ENCODE measurements at places on chromosomes 7 and 10. TPM values are rescaled to one million over a fixed set of nuclear protein-coding genes. Genes with fewer than 3 reads are reported as not detected.

- peaks cover 11% of the 10 kb centered on the region for H3K4me1 ChIP-seq
- H3K27ac ChIP-seq: no peak overlapping the region
- H3K4me3 ChIP-seq: no peak overlapping the region
- no peak for DNase-seq
- H3K36me3 ChIP-seq: no peaks in the 10 kb centered on the region
- H3K27me3 ChIP-seq: no peaks in the 10 kb centered on the region
Observed at GRCh38 chr10:43843321-43844101, 194.8 kb upstream of the ZNF32 start.

GRCh38 chr10:71981015-71981875 is 17.1 kb downstream of the CHST3 start:
- no peaks in the 10 kb centered on the region for H3K36me3 ChIP-seq
- peaks cover 21% of the 10 kb centered on the region for H3K4me1 ChIP-seq
- no peak overlapping the region for H3K4me3 ChIP-seq
- no peaks in the 10 kb centered on the region for H3K27me3 ChIP-seq

DNA sequence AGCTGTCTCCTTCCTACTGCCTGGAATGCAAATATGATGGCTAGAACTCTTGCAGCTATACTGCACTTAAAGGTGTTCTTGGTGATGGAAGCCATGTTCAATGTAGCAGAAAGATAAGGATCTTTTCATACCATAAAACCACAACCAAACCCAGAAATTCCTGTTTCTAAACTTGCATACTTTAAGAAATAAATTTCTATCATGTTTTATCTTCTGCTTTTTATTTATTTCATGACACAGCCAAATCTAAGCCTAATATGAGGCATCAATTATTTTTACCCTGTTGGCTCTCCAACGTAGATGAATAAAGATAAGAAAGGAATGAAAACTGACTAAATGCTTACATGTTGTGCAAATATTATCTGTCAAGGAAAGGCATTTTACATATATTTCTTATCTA is 224.1 kb downstream of the DOCK4 start:
- DNase-seq: no peak
- H3K4me3 ChIP-seq: no peak overlapping the region
- no peaks in the 10 kb centered on the region for H3K27me3 ChIP-seq
- H3K36me3 ChIP-seq: no peaks in the 10 kb centered on the region
- H3K4me1 ChIP-seq: no peaks in the 10 kb centered on the region

GRCh38 chr10:91238191-91238590 is 17.7 kb downstream of the PCGF5 start:
- H3K27me3 ChIP-seq: no peaks in the 10 kb centered on the region
- H3K36me3 ChIP-seq: peaks cover 2% of the 10 kb centered on the region
- peaks cover 6% of the 10 kb centered on the region for H3K4me1 ChIP-seq
- peak overlapping the region; percentile 87 for H3K27ac ChIP-seq
- DNase-seq: no peak

- no peak overlapping the region for H3K27ac ChIP-seq
- H3K27me3 ChIP-seq: no peaks in the 10 kb centered on the region
- no peak for DNase-seq
Observed at GRCh38 chr7:43876241-43876640, 6.9 kb upstream of the MRPS24 start.

GRCh38 chr10:82982110-82982608 is 1107.2 kb downstream of the NRG3 start:
- H3K27me3 ChIP-seq: no peaks in the 10 kb centered on the region
- no peak overlapping the region for H3K27ac ChIP-seq
- H3K4me1 ChIP-seq: no peaks in the 10 kb centered on the region
- no peak for DNase-seq

GRCh38 chr7:94838717-94839116 is 68.7 kb upstream of the PPP1R9A start:
- peaks cover 6% of the 10 kb centered on the region for H3K36me3 ChIP-seq
- H3K27ac ChIP-seq: no peak overlapping the region
- H3K4me1 ChIP-seq: no peaks in the 10 kb centered on the region
- no peak overlapping the region for H3K4me3 ChIP-seq
- DNase-seq: no peak

DNA sequence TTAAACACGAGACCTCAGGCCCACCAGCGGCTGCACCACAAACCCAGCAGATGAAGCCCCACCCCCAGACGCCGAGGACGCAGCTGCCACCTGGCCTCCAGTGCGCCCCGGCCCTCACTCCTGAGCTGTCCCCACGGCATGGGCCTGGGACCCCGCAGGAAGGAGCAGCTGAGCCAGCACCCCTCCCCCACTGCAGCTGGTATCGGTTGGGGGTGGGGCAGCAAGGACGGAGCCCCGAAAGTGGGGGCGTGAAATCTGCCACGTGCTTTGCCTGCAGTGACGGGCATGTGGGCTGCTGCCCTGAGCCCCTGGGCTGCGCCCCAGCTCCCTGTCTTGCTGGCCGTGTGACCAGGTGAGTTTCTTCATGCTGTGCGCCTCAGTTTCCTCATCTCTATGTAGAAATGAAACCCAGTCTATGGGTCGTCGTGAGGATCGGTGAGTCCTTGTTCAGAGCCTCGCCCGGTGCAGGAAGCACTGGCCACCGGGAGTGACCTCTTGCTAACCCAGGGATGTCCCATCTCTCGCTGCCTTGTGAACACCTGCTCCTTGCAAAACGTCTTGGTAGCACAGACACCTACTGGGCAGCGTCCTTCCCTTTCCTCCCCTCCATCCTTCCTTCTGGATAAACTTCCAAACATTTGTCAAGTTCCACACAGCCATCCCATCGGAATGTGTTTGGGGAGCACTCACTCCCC is 32.0 kb downstream of the CFAP46 start:
- H3K4me1 ChIP-seq: peaks cover 7% of the 10 kb centered on the region
- H3K36me3 ChIP-seq: no peaks in the 10 kb centered on the region
- H3K27ac ChIP-seq: no peak overlapping the region
- DNase-seq: no peak

GRCh38 chr10:62171791-62172190 is 96.9 kb downstream of the RTKN2 start:
- H3K36me3 ChIP-seq: peaks cover 12% of the 10 kb centered on the region

DNA sequence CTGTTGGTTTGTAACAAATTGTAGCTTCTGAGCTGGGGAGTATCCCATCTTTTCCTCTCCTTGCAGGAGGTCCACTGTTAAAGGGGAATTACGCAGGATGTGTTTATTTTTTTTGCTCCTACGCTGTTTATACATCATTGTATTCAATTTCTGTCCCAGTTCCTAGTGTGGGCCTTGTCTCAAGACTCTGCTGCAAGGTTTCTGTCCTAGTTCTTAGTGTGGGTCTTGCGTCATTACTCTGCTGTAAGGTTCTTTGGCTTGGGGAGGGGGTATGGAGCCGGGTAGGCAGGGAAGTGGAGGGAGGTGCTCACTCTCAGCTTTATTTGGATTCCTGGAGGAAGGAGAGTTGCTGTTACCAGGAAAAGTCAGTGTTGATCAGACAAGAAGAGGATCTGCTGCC is 64.0 kb upstream of the TRIM8 start:
- H3K36me3 ChIP-seq: no peaks in the 10 kb centered on the region
- no peak overlapping the region for H3K4me3 ChIP-seq
- DNase-seq: no peak

GRCh38 chr7:85457911-85458310 is 271.1 kb upstream of the SEMA3D start:
- H3K27me3 ChIP-seq: no peaks in the 10 kb centered on the region
- DNase-seq: no peak
- no peaks in the 10 kb centered on the region for H3K4me1 ChIP-seq
- no peak overlapping the region for H3K4me3 ChIP-seq
- no peaks in the 10 kb centered on the region for H3K36me3 ChIP-seq

- peak; percentile 47 for DNase-seq
- H3K4me3 ChIP-seq: no peak overlapping the region
- peaks cover 4% of the 10 kb centered on the region for H3K4me1 ChIP-seq
- H3K36me3 ChIP-seq: no peaks in the 10 kb centered on the region
- no peaks in the 10 kb centered on the region for H3K27me3 ChIP-seq
- H3K27ac ChIP-seq: no peak overlapping the region
Observed at GRCh38 chr10:70348228-70348850, 34.1 kb downstream of the LRRC20 start.

PTPN12 gene
- 10.5 TPM for total RNA-seq

- DNase-seq: no peak
- H3K27ac ChIP-seq: no peak overlapping the region
- peaks cover 23% of the 10 kb centered on the region for H3K4me1 ChIP-seq
- no peak overlapping the region for H3K4me3 ChIP-seq
- no peaks in the 10 kb centered on the region for H3K36me3 ChIP-seq
Observed at GRCh38 chr10:69731184-69731583, 70.5 kb upstream of the COL13A1 start.

NSUN6 gene
- 22.4 TPM for total RNA-seq

DNA sequence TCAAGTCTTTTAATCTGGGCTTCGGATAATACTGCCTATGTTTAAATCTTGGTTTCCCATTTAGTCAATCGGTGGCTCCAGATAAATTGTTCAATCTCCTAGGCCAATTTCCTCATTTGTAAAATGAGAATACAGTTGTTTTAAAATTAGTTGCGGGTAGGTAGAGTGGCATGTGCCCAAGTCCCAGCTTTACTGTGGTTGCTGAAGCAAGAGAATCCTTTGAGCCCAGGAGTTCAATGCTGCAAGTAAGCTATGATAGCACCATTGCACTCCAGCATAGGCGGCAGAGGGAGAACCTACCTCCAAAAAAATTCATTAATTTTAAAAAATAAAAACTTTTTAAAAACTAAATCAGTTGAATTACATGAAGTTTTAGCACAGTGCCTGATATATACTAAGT is 7.3 kb downstream of the RNF216 start:
- H3K27me3 ChIP-seq: no peaks in the 10 kb centered on the region
- H3K4me1 ChIP-seq: peaks cover 67% of the 10 kb centered on the region
- peaks cover 4% of the 10 kb centered on the region for H3K36me3 ChIP-seq
- H3K4me3 ChIP-seq: peak overlapping the region; percentile 76

C10orf105 gene
- total RNA-seq: 0.43 TPM

DNA sequence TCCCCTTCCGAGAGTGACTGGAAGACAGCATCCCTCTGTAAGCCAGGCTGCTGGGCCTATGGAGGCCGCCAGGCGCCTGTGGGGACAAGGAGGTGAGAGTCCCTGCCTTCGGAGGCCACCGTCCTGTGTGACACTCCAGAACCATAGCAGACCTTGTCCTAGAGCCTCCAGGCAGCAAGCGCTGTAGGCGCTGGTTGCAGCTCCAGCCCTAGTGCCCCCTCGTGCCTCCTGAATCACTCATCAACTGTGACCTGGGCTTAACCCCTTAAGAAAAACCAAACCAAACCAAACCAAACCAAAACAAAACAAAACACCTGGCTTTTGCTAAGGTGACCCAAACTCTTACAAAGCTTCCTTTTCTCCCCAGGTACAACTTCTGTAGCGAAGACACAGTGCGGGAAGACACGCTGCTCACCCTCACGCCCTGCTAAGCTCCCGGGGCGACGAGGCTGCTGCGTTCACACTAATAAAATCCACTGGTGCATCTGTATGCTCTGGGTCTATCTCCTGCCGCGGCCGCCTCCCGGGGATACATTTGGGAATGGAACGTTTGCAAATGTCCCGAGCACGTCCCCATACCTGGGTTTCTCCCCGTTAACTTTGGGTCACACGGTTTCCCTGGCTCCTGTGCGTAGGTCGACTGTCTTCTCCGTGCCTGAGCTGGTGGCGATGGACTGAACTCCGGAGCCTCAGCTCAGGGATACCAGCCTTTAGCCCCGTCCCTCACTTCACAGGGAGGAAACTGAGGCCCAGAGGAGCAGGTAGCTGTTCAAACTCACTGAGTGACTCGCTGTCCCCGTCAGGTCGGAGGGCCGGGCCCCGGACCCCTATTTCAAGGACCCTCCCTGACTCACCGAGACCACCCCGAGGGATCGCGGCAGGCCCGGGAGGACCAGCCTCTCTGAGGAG is 11.8 kb upstream of the PNLIPRP2 start:
- H3K27me3 ChIP-seq: peaks cover 13% of the 10 kb centered on the region
- H3K4me1 ChIP-seq: no peaks in the 10 kb centered on the region
- peak overlapping the region; percentile 40 for H3K4me3 ChIP-seq
- no peak overlapping the region for H3K27ac ChIP-seq
- DNase-seq: no peak
- H3K36me3 ChIP-seq: no peaks in the 10 kb centered on the region

- no peaks in the 10 kb centered on the region for H3K4me1 ChIP-seq
- no peak overlapping the region for H3K27ac ChIP-seq
- H3K27me3 ChIP-seq: no peaks in the 10 kb centered on the region
- no peaks in the 10 kb centered on the region for H3K36me3 ChIP-seq
- DNase-seq: no peak
Observed at GRCh38 chr10:95329296-95329695, 38.5 kb upstream of the PDLIM1 start.

SPDYE8 gene
- not detected for total RNA-seq

ITGA8 gene
- total RNA-seq: not detected

DNA sequence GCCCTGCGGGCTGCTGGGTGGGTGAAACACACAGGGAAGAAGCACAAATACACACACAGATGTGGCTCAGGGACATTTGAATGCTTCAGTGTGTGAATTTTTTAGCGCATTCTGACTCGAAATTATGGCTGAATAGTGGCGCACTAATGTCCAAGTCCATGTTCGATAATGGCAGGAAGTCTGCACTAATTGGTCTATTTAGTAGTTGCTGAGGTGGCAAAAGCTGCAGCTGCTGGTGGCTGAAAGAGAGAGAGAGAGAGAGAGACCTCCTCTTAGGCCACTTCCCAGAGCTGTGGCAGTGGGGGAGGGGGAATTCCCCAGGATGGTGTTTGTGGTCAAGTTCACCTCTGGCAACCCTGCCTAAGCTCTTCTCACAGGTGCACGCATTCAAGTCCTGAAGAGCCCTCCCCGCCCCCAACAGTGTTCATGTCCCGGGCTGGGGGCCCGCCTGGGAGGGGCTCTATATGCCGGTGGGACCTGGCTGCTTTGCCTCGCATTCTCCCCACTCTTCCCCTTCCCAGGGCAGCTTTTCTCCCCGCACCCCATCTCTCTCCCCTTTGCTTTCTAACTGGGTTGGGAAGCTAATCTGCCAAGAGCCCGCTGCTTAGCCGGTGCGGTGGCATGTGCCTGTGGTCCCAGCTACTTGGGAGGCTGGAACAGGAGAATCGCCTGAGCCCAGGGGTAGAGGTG is 6.0 kb upstream of the MNX1 start:
- peaks cover 72% of the 10 kb centered on the region for H3K27me3 ChIP-seq
- peak overlapping the region; percentile 43 for H3K4me3 ChIP-seq
- DNase-seq: peak; percentile 64
- no peak overlapping the region for H3K27ac ChIP-seq
- H3K36me3 ChIP-seq: no peaks in the 10 kb centered on the region
- peaks cover 43% of the 10 kb centered on the region for H3K4me1 ChIP-seq

TMEM168 gene
- total RNA-seq: 25.6 TPM

GIMAP6 gene
- 35.1 TPM for total RNA-seq

- H3K27me3 ChIP-seq: no peaks in the 10 kb centered on the region
- H3K36me3 ChIP-seq: no peaks in the 10 kb centered on the region
- DNase-seq: peak; percentile 1
- H3K4me3 ChIP-seq: no peak overlapping the region
Observed at GRCh38 chr7:53811555-53812079, 730.6 kb upstream of the VSTM2A start.
